Fibroblast of lung (primary cell): ENCODE measurements at places on chromosomes 12 and 14. TPM values are rescaled to one million over a fixed set of nuclear protein-coding genes. Genes with fewer than 3 reads are reported as not detected.
A peak's percentile ranks its signal among the peaks of the same experiment; 100 is the strongest.

- H3K36me3 ChIP-seq, result no peaks in the 10 kb centered on the region
- DNase-seq, result peak; percentile 90
- no peaks in the 10 kb centered on the region for H3K4me1 ChIP-seq
- no peak overlapping the region for H3K4me3 ChIP-seq
These were observed 349.5 kb downstream of the GXYLT1 start for GRCh38 chr12:41795051-41795600.

DNA sequence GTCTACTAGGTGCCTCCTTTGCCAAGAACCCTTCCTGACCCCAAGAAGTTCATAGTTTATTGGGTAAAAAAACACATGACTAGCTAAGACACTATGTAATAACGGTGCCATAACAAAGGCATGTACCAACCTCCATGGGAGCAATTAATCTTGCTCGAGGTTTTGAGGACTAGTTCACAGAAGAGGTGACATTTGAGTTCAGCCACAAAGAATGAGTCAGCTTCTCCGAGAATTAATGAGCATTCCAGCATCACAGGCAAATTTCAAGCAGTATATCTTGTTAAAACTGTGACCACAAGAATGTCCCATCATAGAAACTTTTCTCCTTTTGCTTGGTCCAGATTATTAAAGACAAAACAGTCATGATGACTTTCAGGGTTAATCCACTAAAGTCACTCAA is 113.0 kb upstream of the RAP1B start:
- no peaks in the 10 kb centered on the region for H3K4me1 ChIP-seq
- H3K36me3 ChIP-seq, result no peaks in the 10 kb centered on the region
- H3K27ac ChIP-seq, result no peak overlapping the region

SLC7A7 gene
- total RNA-seq, result 5.1 and 6.3 TPM in 2 replicates

STX2 gene
- 35.2 and 40.6 TPM in 2 replicates for total RNA-seq

DNA sequence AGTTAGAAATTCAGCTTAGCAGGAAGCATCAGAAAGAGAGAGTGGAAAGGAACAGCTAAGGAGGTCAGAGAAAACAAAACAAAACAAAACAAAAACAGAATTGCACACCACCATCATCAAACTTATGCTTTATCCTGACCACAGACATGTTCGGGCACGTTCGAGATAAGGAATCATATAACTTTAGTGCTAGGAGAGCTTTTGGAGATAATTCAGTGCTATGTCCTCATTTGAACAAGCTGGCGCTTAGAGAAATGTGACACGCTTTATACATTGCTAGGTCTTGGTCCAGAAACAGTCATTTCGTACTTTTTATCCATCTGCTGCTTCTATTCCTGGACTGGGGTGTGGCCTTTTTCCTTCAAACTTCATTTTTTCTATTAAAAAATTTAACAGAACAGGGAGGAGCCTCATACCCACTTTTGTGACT is 213.1 kb downstream of the PTPRO start:
- no peaks in the 10 kb centered on the region for H3K27me3 ChIP-seq

DNA sequence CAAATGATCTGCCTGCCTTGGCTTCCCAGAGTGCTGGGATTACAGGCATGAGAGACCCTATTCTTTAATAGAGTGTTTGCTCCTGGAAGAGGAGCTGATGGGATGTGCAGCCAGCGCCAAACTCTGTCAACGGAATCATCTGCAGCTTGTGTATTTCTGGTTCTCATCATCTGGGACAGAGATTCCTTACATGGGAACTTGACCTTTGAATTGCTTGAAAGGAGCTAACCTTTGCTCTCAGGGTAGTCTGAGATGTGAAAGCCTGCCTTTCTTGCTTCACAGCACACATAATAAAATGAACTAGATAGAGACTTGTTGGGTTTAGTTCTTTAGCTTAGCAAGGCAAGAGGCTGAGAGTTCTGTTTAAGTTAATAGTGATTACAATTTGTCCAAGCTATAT is 120.0 kb downstream of the OTOGL start:
- no peaks in the 10 kb centered on the region for H3K36me3 ChIP-seq
- no peak overlapping the region for H3K4me3 ChIP-seq
- no peaks in the 10 kb centered on the region for H3K4me1 ChIP-seq
- H3K27ac ChIP-seq, result no peak overlapping the region
- H3K27me3 ChIP-seq, result no peaks in the 10 kb centered on the region
- DNase-seq, result peak; percentile 19

GRCh38 chr12:68790081-68790951 is 17.7 kb upstream of the MDM2 start:
- H3K27ac ChIP-seq, result no peak overlapping the region
- peaks cover 2% of the 10 kb centered on the region for H3K4me1 ChIP-seq
- no peaks in the 10 kb centered on the region for H3K27me3 ChIP-seq

DNA sequence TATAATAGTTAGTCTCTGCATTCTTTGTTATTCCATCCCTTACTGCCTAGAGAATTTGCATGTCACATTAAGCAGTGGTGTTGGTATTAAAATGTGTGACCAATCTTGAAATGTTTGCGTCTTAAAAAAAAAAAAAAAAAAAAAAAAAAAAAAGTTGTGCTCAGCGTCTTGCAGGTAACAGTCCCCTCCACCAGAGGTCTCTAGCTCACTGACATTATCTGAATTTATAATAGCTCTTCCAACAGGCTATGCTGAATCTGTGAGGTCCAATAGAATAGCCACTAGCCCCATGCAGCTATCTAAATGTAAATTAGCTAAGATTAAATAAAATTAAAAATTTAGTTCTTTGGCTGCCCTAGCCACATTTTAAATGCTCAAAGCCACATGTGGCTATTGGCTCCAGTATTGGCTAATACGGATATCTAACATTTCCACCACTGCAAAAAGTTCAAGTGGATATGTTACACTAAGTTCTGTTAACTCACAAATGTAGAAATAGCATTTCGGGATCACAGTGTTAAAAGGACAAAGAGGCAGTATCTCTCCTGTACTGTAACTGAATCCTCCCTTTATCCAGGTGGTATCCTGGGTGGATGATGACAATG is 28.7 kb downstream of the NKX2-8 start:
- no peak overlapping the region for H3K27ac ChIP-seq
- H3K4me1 ChIP-seq, result no peaks in the 10 kb centered on the region
- peak; percentile 42 for DNase-seq
- no peaks in the 10 kb centered on the region for H3K36me3 ChIP-seq
- H3K4me3 ChIP-seq, result no peak overlapping the region

- no peak for DNase-seq
- H3K27ac ChIP-seq, result no peak overlapping the region
- no peaks in the 10 kb centered on the region for H3K4me1 ChIP-seq
These were observed 287.4 kb upstream of the ALG10 start for GRCh38 chr12:33734871-33735270.

GRCh38 chr14:58772116-58772515 is 134.4 kb downstream of the DACT1 start:
- no peaks in the 10 kb centered on the region for H3K36me3 ChIP-seq
- H3K4me1 ChIP-seq, result no peaks in the 10 kb centered on the region
- no peak for DNase-seq
- H3K27me3 ChIP-seq, result no peaks in the 10 kb centered on the region
- no peak overlapping the region for H3K4me3 ChIP-seq

DNA sequence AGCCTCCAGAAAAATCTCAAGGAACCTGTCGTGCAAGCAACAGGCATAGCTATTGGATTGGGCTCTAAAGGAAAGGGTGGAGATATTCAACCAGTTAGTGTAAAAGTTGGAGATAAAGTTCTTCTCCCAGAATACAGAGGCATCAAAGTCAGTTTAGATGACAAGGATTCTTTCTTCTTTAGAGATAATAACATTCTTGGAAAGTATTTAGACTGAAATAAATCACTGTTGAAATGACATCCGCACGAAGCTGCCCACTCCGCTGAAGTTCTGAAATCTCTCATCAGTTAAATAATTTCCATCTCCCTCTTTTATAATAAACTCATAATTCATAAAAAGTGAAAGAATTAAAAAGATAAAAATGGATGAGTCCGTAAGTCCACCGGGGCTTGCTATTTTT is 1354.9 kb upstream of the TMEM132C start:
- H3K4me1 ChIP-seq, result no peaks in the 10 kb centered on the region
- H3K27ac ChIP-seq, result no peak overlapping the region
- no peaks in the 10 kb centered on the region for H3K36me3 ChIP-seq
- no peak overlapping the region for H3K4me3 ChIP-seq
- no peaks in the 10 kb centered on the region for H3K27me3 ChIP-seq

- no peak overlapping the region for H3K4me3 ChIP-seq
- H3K4me1 ChIP-seq, result no peaks in the 10 kb centered on the region
- no peak overlapping the region for H3K27ac ChIP-seq
- peaks cover 27% of the 10 kb centered on the region for H3K27me3 ChIP-seq
These were observed 14.9 kb downstream of the FOXA1 start for GRCh38 chr14:37580146-37580545.

GRCh38 chr14:50773632-50774541 is 57.1 kb downstream of the NIN start:
- peaks cover 4% of the 10 kb centered on the region for H3K36me3 ChIP-seq
- no peaks in the 10 kb centered on the region for H3K27me3 ChIP-seq
- peaks cover 21% of the 10 kb centered on the region for H3K4me1 ChIP-seq
